ENCODE measurements at places on chromosomes 1 and 21.

GRCh38 chr1:54803761-54804470 is 2.8 kb upstream of the TTC22 start:
- no peak for DNase-seq
- no peaks in the 10 kb centered on the region for H3K27me3 ChIP-seq
- no peak overlapping the region for H3K4me3 ChIP-seq
- H3K4me1 ChIP-seq = no peaks in the 10 kb centered on the region

GRCh38 chr1:77370583-77371306 is 88.9 kb downstream of the AK5 start:
- H3K27me3 ChIP-seq = no peaks in the 10 kb centered on the region
- H3K27ac ChIP-seq = no peak overlapping the region
- no peak overlapping the region for H3K4me3 ChIP-seq
- H3K36me3 ChIP-seq = no peaks in the 10 kb centered on the region
- peak; percentile 67 for DNase-seq
- H3K4me1 ChIP-seq = no peaks in the 10 kb centered on the region

DNA sequence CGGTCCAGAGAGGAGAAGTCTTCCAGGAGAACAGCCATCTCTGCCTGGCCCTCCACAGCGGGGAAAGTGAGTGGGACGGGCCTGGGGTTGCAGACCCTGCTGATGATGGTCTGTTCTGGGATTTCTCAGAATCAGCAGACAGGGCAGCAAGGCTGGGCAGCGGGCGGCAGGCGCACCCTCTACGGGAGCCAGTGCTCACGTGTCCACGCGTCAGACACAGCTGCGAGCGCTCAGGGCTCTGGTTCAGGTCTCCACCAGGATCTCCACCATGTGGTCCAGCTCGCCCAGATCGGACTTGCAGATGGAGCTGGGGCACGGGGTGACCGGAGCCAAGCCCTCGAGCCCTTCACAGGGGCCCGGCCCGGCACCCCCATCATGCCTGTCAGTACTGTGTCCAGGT is 5.5 kb downstream of the CLCA4 start:
- H3K27me3 ChIP-seq = no peaks in the 10 kb centered on the region
- no peak for DNase-seq
- H3K27ac ChIP-seq = no peak overlapping the region
- no peaks in the 10 kb centered on the region for H3K36me3 ChIP-seq
- H3K4me3 ChIP-seq = no peak overlapping the region
- no peaks in the 10 kb centered on the region for H3K4me1 ChIP-seq

GRCh38 chr1:62362061-62362917 is 43.1 kb upstream of the KANK4 start:
- DNase-seq = no peak
- no peaks in the 10 kb centered on the region for H3K27me3 ChIP-seq
- no peaks in the 10 kb centered on the region for H3K4me1 ChIP-seq

- H3K4me1 ChIP-seq = no peaks in the 10 kb centered on the region
- H3K27me3 ChIP-seq = no peaks in the 10 kb centered on the region
- DNase-seq = no peak
- H3K4me3 ChIP-seq = no peak overlapping the region
- H3K36me3 ChIP-seq = no peaks in the 10 kb centered on the region
Observed at GRCh38 chr1:215777370-215777925, 210.3 kb downstream of the KCTD3 start.

DNA sequence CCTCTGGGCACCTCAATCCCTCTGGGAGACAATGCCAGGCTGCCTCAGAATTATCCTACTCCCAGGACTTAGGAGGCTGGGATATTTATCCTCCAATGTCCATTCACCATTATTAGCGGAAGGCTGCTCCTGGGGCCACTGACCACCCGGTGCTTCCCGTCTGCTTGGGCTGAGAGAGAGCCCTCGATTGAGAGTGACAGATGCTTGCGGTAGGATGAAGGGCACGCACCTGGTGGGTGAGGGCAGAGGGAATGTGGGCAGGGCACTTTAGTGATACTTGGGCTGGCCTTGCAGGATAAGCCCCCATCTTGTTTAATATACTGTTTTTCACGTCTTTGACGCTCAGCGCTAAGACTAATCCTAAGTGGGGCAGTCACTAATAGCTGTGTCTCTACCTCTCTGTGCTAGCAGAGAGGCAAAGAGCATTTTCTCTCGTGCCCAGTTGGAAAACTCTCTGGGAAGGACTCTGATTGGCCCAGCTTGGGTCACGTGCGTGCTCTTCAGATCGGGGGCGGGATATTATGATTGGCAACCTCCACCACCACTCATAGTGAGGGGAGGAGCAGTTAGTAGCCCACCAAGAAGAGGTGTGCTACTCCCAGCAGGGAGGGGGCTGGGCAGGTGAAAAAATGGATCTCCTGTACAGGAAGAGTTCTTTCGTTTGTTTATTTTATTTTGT is 10.6 kb upstream of the PARS2 start:
- H3K27ac ChIP-seq = no peak overlapping the region
- DNase-seq = no peak
- H3K4me1 ChIP-seq = no peaks in the 10 kb centered on the region
- no peaks in the 10 kb centered on the region for H3K36me3 ChIP-seq

- no peak for DNase-seq
- H3K4me1 ChIP-seq = peaks cover 3% of the 10 kb centered on the region
- H3K27ac ChIP-seq = no peak overlapping the region
Observed at GRCh38 chr1:224170748-224171478, 12.1 kb upstream of the DEGS1 start.

DNA sequence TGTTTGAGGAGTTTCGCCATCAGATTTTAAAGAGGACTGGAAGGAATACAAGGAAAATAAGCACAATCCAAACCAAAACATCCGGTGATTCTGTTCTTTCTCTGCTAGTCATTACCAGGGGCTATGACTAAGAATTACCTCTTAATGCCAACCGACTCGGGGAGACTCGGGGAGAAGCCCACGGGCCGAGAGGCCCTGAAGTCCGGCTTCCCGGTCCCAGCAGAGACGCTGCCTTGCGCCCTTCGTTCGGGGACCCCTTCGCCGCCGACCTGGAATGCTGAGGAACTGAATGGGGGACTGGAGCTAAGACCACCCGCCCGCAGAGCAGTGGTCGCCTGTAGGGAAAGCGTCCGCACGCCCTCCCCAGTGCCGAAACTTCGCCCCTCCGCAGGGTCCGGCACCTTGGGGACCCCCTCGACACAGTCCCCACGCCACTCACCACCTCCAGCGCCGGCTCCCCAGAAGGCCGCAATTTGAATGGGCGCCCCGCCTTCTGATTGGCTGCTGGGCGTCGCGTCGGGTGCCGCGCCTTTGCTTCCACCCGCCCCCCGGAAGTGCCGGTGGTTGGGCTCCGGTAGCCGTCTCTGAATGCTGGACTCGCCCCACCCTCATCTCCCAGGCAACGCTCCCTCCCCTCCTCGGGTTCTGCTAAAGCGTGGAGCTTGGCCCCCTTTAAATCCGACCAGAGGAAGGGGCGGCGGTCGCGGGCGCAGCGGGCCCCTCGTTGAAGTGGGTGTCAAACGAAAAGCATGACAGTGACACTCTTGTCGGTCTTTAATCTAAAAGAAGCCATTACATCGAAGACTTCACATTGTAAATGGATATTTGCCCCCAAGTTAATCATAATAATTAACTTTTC is at the start of gene KIF14:
Gene KIF14, minus strand, starts transcription at position 479 of the 859 bp plus-strand sequence. CDS start 2,028 bp downstream, outside the sequence.
- peak; percentile 42 for DNase-seq
- H3K4me3 ChIP-seq = peak within 1 kb of the TSS; percentile 69
- no peaks in the 10 kb centered on the region for H3K27me3 ChIP-seq
- peaks cover 10% of the 10 kb centered on the region for H3K4me1 ChIP-seq
- H3K36me3 ChIP-seq = peaks cover 4% of the 10 kb centered on the region
